ENCODE measurements at places on chromosomes 1 and 21.

DNA sequence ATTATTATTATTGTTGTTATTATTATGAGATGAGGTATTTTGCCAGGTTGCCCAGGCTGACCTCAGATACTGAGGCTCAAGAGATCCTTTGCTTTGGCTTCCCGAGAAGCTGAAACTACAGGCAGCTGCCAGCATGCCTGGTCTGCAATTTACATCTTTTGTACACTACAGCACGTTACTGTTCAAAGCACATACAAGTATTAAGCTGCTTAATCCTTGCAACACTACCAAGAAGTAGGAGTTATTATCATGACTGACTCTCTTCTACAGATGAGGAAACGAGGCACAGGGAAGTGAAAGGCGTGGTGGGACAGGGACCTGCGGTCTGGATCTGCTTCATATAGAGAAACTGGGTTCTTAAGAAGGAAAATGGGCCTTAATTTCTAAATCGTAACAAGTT lies 11.6 kb downstream of the ERG start:
- DNase-seq: no peak

GRCh38 chr1:91502672-91503184 lies 2.1 kb downstream of the CDC7 start:
- no peak for DNase-seq

- no peak for DNase-seq
These were observed 34.3 kb downstream of the XKR8 start for GRCh38 chr1:27994060-27994459.

DNA sequence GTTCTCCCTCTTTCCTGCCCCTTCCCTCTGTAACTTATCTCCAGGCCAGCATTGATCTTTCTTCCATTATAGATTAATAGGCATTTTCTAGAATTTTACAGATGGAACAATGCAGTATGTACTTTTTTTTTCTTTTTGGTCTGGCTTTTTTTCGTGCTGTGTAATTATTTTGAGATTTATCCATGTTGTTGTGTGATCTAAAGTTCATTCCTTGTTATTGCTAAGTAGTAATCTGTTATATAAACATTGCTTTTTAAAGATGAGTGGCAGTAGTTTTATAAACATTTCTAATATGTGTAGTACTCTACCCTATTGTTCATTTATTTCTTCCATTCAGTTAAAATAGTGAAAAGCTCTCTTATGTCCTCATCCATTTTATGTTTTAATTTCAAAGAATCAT lies 5.9 kb downstream of the LYST start:
- DNase-seq: no peak

GRCh38 chr1:19921310-19921709 lies 2.1 kb downstream of the PLA2G2E start:
- DNase-seq: no peak

- DNase-seq: no peak
These were observed 5.7 kb downstream of the LGR6 start for GRCh38 chr1:202199040-202199889.

GRCh38 chr1:231571904-231572303 lies 43.4 kb downstream of the TSNAX start:
- no peak for DNase-seq

GRCh38 chr1:44354268-44354839 lies 703 bp downstream of the ERI3 start:
- no peak for DNase-seq

DNA sequence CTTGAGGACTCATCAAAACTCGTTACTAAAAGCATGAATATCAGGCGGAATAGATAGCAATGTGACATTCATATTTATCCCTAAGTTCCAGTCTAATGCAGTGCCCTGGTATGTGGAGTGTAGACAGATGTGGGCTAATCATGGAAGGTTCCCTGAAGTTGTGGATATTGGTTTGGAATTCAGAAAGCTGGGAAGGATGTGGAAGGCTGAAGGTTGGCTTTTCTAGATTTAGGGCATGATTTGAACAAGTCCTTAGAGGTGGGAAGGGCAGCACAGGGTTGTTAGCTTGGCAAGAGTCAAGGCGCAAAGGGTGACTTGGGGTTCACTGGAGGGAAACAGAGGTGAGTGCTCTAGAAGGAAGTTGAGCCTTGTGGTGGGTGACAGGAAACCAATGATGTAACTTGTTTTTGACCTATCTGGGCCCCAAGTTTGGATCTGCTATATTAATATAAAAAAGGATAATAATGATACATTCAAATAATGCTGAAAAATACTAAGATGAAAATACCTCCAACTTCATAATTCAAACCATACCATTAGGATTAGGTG lies 21.9 kb downstream of the LGALS8 start:
- no peak for DNase-seq

GRCh38 chr1:164498792-164499191 lies 60.2 kb upstream of the PBX1 start:
- no peak for DNase-seq

DNA sequence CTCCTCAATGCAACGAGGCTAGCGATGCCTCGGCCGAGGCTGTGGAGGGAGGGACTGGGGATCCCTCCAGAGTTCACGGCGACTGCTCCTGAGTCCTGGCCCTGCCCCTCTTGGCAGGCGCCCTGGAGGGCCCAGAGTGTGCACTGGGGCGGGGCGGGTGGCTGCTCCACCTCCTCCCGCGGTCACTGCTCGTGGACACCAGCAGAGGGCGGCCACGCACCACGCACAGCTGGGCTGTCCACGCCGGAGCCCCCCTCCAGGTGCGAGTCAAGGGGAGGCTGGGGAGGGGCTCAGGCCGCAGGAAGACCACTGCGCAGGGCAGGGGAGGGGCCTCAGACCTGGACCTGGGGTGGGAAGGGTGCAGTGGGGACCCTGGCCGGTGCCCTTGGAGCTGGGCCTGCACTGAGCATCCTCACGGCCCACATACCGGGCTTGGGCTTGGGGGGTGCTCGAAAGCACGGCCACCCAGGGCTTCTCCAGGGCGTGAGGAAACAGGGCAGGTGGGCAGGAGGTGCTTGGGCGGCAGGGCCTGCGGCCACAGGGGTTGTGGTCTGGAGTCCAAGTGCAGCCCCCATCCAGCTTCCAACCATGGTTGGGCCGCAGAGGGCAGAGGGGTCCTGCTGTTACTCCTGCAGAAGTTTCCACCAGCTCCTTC lies 20.6 kb upstream of the TTC34 start:
- DNase-seq: no peak
